ENCODE measurements at places on chromosomes 16 and 17.

DNA sequence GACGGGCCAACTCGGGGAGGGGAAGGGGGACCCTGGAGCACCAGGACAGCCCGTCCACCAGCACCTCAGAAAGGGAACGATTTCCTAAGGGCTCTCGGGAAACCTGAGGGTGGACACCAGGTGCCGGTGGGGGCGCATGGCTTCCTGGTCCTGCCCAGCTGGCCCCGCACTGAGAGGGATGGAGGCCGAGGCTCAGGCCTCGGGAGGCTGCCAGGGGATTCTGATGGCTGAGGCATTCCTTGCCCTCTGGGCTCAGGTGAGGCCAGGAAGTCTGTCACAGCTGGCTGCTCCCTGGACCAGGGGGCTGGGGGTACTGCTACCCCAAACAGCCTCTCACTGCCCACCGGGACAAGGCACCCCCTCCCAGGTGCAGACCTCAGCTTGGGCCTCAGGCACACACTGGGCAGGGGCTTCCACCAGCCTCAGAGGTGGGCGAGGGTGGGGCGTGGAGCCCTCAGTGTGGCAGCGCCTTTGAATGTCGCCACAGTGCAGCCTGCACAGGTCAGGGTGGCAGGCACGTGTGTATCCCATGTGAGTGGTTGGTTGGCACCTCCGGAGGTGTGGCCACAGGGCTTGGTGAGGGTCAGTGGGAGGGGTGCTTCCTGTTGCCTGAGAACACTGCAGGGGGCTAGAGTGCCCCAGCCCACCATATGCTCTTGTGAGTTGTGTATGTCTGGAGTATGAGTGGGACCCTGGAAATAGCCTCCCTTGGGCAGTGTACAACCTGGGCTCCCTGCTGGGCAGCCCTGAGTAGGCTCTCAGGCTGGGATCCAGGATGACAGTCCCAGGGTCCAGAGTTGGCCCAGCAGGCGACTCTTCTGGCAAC is 3.9 kb upstream of the FSCN2 start:
- no peak for DNase-seq

DNA sequence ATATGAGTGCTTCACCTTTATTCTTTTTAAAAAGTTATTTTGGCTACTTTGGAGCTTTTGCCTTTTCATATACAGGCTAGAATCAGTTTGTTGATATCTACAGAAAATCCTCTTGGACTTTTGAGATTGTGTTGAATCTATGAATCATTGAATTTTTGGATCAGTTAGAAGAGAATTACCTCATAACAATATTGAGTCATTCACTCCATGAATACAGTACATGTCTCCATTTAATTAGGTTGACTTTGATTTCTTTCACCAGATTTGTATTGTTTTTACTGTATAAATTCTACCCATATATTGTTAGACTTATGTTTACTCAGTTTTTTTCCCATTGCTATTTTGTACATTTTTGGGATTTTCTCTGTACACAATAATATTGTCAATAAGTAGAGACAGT is 54.4 kb downstream of the TAOK1 start:
- no peak for DNase-seq

DNA sequence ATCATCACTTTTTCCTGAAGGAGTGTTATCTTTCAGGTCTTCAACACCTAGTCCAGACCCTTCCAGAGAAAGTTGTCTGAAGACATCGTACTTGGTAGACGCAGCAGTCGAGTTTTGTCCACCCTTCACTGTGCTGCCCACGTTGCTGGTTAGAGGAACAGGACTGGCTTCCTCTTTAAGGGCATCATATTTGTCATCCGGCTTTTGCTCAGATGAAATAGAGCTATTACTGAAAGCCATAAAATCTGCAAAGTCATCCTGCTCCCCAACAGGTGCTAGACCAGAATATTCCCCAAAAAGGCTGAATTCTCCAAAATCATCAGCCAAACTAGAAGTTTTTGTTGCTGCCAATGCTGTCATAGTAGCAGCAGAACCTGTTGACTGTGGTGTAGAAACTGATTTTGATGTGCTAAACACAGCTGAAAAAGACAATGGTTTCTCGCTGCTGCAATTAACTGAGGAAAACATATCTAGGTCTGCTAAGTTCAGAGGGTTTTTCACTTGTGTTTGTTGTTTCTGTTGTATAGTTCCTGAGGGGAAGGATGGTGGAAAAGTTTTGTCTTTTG is 55.7 kb downstream of the SYNRG start:
- DNase-seq, result no peak

GRCh38 chr17:63496663-63497400 is 20.0 kb downstream of the ACE start:
- DNase-seq, result no peak

DNA sequence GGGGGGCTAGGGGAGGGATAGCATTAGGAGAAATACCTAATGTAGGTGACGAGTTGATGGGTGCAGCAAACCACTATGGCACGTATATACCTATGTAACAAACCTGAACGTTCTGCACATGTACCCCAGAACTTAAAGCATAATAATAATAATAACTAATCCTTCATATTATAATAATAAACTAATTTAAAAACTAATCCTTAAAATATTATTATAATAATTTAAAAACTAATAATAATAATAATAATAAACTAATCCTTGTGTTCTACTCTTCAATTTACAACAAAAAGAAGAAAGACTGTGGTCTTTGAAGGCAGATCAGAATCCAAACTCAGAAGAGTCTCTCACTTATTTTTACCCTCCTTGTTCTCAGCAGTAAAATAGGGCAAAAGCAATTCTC is 774.9 kb downstream of the CDH8 start:
- no peak for DNase-seq

DNA sequence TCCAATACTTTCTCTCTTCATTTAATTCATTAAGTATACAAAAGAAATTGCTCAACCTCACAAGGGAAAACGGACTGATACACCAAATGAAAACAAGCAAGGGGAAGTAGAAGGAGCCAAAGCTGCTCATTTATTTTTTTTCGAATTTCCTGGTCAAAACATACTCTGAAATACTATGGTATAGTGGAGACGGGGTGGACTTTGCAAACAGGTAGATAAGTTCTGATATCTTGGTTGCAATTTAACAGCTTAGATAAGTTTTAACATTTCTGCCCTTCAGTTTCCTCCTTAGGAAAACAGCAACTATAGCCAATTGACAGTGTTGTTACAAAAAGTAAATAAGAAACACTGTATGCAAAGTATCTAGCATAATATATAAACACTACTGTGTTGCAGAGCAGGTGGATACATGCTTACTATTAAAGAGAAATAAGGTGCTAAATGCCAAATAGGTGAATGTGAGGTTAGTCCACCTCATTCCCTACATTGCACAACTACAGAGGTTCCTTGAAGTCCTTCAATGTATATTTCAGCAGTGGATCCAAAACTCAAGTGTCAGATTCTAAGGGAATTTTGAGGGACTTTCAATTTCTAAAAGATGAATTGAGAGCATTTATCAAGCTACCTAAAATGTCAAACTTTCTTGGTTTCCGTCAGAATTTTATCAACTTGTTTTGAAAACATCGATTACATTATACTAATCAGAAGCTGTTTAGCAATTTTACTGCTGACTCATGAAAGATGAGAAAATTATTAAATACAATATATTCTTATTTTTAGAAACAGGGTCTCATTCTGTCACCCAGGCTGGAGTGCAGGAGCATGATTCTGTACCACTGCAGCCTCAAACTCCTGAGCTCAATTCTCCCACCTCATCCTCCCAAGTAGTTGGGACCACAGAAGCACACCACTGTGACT is 11.0 kb downstream of the CCDC47 start:
- DNase-seq, result no peak

GRCh38 chr17:65265276-65265675 is 128.1 kb downstream of the RGS9 start:
- no peak for DNase-seq

DNA sequence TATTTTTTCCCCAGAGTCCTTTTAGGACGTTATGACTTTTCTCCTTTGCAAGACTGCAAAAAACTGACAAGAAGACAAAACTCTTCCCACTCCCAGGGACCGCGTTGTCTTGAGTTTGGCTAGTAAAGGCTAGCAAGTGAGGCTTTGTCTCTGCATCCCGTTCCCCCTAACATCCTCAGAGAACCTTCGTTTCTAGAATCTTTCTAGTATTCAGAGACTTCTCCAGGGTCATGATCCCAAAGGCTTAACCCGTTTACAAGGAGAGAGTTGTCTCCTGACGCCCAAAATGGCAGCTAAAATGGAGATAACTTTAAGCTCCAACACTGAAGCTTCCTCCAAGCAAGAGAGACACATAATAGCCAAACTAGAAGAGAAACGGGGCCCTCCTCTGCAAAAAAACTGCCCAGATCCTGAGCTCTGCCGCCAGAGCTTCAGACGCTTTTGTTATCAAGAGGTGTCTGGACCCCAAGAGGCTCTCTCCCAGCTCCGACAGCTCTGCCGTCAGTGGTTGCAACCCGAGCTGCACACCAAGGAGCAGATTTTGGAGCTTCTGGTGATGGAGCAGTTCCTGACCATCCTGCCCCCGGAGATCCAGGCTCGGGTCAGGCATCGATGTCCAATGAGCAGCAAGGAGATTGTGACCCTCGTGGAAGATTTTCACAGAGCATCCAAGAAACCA is 843 bp downstream of the ZNF174 start:
- peak; percentile 5 for DNase-seq

DNA sequence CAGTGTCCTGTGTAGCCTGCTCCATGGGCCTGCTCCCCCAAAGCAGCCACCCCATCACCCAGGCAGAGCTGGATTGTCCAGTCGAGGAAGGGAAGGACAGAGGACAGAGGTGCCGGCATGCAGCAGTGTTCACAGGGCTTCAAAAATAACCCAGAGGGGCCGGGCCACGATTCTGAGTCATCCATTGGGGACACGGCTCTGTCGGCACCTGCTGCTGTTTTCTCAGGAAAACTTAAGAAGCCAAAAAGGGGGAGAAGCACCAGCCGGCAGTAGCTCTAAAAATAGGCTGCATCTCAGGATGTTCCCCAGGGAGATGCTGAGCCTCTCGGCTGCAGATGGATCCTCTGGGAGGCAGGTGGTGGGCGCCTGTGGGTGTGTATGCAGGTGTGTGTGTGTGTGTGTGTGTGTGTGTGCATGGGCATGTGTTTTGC is 1.6 kb downstream of the CA7 start:
- DNase-seq, result no peak

DNA sequence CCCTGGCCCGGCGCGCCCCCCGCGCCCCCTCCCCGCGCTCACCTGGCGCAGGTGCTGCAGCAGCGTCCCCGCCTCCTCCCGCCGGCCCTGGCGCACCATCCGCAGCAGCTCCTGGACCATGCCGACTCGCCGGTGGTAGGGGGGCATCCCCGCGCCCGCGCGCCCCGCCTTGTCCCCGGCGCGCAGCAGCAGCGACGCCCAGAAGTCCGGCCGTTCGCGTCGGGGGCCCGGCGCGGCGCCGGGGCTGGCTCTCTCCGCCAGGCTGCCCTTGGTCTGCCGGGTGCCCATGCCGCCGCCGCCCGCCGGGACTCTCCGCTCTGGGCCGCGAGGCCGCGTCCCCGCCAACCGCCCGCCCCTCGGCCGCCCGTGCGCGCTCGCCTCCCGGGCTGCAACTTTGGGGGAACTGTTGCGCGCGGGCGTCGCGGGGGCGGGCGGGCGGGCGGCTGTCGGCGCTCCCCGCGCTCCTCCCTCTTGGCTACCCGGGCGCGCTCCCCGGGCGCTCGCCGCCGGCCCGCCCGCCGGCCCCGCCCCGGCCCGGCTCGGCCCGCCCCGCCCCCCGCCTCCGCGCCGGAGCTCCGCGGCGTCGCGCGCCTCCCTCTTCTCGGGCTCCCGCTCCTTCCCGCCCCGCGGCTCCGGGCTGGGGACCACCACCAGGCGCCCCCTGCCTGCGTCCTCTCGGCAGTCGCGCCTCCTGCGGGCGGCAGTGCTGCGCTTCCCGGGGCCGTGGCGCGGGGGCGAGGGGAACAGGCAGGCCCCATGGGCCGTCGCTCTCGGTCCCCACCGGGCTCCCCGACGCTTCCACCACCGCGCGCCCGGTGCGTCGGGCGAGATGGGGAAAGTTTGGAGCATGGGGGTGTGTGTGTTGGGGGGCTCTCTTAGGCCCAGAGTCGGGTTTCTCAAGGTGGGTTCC is at the start of gene LRRC75A:
LRRC75A (minus strand) TSS at position 491 of the 910 bp plus-strand sequence; CDS start at position 288, 203 bp downstream.
- DNase-seq, result peak; percentile 47

GRCh38 chr16:67394155-67395104 is 1.1 kb upstream of the TPPP3 start:
- DNase-seq, result no peak

DNA sequence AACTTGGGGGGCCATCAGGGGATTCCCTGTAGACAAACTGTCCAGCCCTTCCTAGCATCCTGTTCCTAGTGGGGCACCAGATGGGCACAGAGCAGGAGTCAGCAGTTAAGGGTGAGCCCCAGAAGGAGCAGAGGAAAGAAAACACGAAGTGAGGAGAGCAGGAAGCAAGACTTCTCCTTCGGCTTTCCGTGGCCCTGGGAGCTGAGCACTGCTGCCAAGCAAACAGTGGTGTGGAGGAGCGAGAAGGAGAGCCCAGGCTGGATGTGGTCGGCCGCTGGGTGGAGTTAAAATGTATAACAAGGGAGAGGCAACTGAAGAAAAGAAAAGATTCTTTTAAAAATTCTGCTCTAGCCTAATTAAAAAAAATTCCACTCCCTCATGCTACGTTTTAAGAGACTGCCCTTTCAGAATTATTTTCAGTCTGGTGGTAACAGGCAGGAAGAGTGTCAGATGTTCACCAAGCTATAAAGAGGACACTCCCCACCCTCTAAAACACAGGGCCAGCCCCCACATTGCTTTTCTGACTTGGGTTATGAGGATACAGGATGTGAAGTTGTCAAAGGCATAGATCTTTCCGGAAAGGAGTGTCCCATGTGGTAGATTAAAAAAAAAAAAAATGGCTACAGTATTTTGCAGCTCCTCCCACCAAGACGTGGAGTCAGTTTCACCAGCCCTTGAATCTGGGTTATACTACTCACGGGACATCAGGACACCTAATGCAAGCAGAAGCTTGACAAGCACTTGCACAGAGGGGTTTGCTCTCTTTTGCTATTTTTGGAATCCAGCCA is 74.9 kb upstream of the ZFHX3 start:
- no peak for DNase-seq

GRCh38 chr16:47528431-47528830 is 67.3 kb downstream of the PHKB start:
- DNase-seq, result no peak

GRCh38 chr16:15141586-15141985 is 47.5 kb upstream of the RRN3 start:
- no peak for DNase-seq

- DNase-seq, result no peak
Measured at GRCh38 chr16:70250748-70251628, 752 bp downstream of the EXOSC6 start.

DNA sequence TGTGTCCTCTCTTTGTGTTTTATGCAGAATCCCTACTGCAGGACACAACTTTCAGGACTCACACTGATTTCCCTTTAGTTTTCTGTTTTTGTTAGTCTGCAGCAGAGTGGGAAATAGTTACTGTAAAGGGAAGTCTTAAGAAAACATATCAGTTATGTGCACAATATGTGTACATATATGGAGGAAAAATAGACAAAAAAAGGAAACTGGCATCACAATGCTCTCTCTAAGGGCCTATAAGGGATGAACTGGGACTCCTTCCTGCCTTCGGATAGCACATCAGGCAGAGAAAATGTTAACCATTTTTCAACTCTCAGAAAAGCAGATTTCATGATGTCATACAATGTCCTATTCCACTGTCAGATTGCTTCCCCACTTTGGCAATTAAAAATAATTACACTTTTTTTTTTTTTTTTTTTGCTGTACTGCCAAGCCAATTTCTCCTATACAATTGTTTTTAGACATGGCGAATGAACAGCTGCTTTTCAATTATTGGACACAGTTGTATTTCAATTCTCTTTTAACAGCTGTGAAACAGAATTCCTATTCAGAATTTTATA is 112.5 kb upstream of the KCNJ16 start:
- no peak for DNase-seq
